ENCODE measurements at places on chromosomes 11 and 22.

GRCh38 chr22:39994041-39994565 is 651 bp upstream of the FAM83F start:
- DNase-seq: no peak

DNA sequence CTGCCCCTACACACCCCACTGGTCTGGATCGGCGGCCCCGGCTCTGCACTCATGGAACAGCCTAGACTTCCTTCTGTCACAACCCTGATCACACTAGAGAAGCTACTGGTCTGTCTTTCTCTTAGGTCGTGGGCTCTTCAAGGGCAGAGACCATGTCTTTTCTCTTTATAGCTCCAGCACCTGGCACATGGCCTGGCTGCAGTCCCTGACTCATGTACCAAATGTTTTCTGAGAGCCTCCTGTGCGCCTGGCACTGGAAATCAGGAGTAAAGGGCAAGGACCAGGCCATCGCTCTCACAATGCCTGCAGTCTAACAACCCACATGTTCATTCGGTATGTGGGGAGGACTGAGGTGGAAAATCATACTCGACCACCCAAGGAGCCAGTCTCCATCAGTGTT is 7.5 kb downstream of the ASCC2 start:
- DNase-seq: no peak

- DNase-seq: peak; percentile 21
Measured at GRCh38 chr11:67053896-67054329, 2.7 kb upstream of the RHOD start.

DNA sequence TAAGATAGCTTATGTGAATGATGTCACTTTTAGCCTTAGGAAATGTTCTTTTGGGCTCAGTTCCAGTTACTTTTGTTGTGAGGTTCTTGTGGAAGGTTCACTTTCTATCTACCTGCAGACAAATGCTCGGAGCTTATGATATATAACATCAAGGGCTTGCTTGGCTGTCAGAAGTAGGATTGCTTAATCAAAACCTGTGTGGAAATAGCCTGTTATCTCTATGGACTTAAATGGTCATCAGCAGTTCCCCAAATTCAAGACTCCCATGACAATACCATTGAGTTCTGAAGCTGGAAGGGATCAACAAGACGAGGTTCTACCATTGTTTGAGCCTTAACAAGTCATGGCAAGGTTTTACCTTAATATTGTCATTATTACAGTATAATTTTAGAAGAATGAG is 43.8 kb downstream of the FLI1 start:
- DNase-seq: no peak

- no peak for DNase-seq
Measured at GRCh38 chr11:75553182-75553581, 8.9 kb upstream of the SERPINH1 start.

- DNase-seq: no peak
Measured at GRCh38 chr11:61757213-61757862, 4.9 kb downstream of the MYRF start.

DNA sequence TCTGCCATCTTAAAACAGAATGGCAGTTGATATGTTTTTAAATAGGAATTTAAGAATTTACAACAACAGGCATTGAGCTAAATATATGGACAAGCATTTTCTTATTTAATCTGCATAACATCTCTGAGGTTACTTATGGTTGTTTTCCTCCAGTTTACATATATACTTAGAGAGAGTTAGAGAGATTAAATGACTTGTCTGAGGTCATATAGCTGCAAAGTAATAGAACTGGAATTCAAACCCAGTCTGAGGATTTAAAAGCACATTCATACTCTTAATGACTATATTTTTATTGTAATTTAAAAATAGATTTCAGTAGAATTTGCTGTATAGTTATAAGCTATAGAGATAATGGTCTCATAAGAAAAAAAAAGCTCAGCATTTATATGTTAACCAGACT is 81.4 kb upstream of the GRIK4 start:
- no peak for DNase-seq
